ENCODE measurements at places on chromosomes 3 and 15.

DNA sequence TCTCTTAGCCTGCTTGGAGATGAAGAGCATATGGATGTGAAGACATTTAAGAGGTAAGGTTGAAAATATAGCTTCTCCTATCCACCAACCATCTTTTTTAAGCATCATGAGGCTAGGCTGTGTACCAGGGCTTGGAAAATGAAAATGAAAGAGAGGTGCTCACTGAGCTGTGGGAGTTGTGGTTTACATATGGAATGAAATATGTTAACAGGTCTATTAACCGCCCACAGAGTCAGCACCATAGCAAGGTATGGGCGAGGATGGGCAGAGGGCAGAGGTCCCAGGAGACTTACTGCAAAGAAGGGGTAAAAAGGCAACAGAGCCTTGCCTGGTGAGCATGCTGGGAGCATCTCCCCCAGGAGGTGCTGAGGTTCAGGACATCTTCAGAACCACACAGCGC lies 273.1 kb downstream of the GABRG3 start:
- no peak for DNase-seq

- no peak for DNase-seq
These were observed 503.5 kb upstream of the BCHE start for GRCh38 chr3:166340604-166341266.

DNA sequence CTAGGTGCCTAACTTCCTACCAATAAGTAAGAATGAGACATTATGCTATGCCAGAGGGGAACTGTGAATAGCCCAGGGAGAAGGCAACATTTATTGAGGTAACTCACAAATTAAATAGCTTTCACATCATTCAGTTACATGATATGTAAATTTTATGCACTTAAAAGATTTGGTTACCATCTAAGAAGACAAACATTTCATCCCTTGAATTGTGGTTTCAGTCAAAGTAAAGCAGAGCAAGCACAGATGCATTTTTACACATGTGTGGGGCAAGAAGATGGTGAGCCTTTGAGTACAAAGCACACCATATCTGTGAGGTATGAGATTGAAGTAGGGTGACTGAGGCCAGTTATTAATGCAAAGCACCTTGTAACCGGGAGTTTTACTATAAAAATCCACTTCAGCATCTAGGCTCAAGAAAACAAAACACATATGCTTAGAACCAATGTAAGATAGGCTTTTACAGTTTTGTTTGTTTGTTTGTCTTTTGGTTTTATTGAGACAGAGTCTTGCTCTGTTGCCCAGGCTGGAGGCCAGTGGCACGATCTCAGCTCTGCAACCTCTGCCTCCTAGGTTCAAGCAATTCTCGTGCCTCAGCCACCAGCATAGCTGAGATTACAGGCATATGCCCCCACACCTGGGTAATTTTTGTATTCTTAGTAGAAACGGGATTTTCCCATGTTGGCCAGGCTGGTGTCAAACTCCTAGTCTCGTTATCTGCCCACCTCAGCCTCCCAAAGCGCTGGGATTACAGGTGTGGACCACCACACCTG lies 3.5 kb downstream of the PLSCR2 start:
- DNase-seq = no peak

GRCh38 chr3:117074826-117075225 lies 365.2 kb downstream of the TUSC7 start:
- no peak for DNase-seq

- no peak for DNase-seq
These were observed 146.9 kb downstream of the KLF13 start for GRCh38 chr15:31473385-31474058.

Data from keratinocyte (primary cell).